NCI-H524 (cell line): ENCODE measurements at places on chromosomes 16 and 17.

- peak; percentile 96 for DNase-seq
These were observed 16.1 kb downstream of the LASP1 start for GRCh38 chr17:38885728-38886642.

GRCh38 chr16:17205279-17206211 is 265.2 kb downstream of the XYLT1 start:
- no peak for DNase-seq

DNA sequence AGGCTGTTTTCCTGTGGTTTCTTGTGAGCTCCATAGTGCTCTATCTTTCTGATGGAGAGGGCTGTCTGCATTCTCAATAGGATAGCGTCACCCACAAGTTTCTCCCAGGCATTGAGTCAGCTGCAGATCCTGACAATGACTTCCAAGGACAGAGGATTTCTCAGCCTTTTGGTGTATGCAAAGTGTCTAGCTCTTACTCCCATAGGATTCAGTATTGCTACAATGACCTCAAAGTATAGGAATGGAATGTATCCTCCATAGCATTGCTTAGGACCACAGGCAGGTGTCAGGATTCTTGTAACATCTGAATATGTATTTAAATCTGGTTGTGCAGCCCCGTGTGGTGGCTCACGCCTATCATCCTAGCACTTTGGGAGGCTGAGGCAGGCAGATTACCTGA is 32.3 kb downstream of the SMIM36 start:
- no peak for DNase-seq

DNA sequence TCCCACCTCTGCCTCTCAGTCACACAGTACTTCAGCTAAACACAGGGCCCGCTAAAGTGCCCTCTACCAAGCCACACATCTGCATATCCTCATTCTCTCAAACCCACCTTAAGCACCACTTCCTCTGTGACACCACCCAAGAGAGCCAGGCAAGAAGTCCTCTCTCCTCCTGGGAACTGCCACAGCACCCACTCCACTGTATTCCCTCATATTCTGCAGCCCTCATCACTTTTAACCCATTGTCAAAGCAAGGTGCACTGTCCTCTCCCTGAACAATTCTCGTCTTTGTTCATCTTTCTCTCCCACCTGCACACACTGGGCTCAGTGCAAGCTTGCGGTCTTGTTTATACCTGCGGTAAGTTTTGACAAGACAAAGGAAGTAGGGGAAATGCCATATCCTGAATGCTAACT is 13.6 kb downstream of the CHD9 start:
- DNase-seq = no peak

DNA sequence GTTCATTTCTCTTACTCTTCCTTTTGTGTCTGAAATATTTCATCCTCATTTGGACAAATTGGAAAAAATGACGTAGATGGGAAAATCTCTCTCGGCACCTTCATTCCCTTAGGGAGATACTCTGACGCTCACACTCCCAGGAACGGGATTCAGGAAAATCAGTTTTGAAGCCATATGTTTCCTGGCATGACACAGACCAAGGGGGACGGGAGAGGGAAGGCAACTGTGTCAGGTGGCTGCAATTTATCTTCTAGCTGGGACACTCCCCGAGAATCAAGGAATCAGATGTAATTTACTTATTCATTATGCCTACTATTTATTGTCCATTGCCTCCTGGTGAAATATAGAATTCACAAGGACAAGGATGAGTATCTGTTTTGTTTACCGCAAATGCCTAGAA is 65.5 kb downstream of the IRX5 start:
- no peak for DNase-seq
